Fibroblast of skin of back (primary cell): ENCODE measurements at places on chromosomes 5 and 9.

DNA sequence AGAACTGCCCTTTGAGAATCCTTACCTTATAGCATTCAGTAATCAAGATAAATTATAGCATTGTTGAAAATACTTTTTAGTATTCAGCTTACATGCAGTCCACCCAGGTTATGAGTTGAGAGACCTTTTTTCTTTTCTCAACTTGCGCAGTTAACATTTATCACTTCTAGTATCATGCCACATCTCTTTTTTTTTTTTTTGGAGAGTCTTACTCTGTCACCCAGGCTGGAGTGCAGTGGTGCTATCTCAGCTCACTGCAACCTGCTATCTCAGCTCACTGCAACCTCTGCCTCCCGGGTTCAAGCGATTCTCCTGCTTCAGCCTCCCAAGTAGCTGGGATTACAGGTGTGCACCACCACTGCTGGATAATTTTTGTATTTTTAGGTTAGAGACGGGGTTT, 29.0 kb downstream of the LRRC70 start:
- DNase-seq, result no peak

GRCh38 chr5:38455796-38456330, 100.6 kb downstream of the LIFR start:
- DNase-seq, result no peak

DNA sequence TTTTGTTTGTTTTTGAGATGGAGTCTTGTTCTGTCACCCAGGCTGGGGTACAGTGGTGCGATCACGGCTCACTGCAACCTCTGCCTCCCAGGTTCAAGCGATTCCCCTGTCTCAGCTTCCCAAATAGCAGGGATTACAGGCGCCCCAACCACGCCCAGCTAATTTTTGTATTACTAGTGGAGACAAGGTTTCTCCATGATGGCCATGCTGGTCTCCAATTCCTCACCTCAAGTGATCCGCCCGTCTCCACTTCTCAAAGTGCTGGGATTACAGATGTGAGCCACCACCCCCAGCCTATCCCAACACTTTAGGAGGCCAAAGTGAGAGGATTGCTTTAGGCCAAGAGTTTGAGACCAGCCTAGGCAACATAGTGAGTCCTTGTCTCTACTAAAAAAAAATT, 19.3 kb downstream of the SPZ1 start:
- no peak for DNase-seq

DNA sequence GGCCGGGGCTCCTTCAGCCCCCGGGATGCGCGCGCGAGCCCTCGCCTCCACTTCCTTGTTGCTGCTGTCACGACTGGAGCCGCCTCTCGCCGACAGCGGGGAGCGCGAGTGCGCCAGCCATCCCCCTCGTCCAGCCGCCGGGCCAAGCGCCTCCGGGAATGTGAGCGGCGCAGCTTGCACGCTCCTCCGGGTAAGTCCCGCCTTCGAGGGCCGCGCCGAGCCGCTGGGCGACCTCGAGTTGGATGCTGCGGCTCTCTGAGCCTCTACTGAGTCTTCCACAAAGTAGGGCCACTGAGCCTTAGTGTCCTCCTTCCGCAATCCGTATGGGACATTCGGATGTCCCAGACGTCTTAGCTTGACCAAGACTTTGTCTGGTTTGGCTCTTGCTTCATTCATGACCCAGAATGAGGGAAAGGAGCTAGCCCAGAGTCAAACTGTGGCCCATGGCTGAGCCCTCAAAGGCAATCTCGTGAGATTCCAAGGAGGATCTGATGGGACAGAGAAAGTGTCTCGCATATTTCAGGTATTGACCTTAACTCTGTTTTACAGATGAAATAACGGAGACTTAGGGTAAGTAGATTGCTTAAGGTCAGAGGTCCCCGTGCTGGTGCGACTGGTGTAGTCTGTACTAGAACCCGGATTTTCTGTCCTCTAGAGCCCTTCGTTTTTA, 586 bp downstream of the HMGXB3 start:
- DNase-seq, result peak; percentile 41

DNA sequence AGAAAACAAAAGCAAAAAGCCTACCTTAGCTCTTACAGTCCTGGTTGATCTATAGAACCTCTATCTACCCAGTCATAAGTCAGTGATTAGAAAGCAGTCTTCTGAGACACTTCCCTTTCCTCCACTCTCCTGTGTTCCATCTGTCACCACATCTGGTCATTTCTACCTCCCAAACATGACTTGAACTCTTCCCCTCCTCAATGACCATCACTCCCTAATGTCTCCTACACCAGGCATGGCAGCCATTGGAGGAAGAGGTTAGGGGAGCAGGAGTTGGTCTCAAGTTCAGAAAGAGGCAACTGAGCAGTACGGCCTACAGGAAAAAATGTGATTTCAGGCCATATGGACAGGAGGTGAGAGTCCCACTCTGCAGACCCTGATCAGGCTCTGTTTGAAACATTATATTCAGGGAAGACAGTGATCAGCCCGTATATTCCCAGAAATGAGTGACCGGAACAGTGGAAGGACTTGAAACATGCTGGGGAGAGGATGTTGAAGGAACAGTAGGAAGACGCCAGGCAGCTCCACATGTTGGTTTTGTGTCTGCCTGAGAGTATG, 12.0 kb downstream of the ABLIM3 start:
- no peak for DNase-seq

DNA sequence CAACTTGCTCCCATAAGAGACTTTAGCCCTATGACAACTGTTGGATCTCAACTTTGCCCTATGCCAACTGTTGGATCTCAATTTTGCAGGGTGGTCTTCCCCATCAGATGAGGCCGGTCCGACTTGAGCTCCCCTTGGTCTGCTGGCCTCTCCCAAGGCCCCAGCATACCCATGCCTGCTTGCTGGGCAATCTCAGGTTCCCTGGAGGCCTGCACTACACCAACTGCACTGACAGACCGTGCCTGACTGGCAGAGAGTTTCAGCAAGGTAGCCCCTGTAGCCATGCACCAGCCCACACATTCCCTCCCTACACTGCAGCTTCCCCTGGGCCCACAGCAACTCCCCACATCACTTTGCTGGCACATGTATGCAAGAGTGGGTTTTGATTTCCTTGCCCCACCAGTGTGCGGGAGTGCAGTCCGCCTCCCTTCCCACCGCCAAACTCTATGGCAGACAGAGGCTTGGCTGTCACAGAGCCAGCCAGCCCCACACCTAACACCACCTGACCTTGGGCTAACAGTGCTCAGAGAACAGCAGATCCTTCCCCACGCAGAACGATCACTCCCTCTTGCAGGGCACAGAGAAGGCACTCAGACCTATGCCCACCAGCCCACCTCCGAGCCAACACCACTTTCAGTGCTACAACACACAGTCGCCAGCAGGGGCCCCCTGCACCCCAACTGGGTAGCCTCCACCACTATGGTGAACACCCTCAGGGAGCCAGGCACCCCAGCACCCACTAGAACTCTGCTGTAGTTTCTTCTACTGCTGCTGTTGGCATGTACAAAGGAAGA, 279.9 kb upstream of the COX7C start:
- no peak for DNase-seq

DNA sequence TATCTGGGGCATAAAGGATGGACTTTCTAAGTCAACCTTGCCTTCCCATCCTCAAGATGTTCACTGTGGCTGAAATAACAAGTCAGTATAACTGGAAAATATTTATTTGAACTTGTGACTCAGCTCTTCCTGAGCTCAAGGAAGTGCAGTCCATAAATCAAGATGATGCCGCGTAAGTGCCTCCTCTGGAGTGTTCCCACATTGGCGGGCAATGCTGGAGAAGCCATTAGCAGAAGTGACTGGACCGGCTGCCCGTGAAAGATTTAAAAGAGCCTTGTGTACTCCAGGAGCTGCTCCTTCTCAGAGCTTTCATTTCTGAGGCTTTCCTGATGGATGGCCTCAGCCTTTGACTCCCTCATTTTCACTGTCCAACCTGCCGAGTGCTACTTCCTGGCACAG, 17.4 kb downstream of the TMOD1 start:
- peak; percentile 12 for DNase-seq

DNA sequence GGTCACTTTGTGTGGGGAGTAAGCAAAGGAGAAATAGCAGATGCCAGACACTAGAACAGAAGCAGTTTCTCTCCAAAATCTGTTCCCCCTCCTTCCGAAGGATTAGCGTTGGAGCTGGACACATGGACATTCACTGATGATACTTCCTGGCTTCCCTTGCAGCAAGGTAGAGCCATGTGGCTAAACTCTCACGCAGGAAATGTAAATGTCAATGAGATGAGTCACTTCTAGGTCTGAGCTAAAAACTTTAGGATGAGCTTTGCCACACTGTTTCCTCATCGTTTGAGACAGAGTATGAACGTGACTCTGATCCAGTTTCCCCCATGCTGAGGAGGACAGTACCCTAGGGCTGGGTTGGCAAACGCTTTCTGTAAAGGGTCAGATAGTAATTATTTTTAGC, 5.1 kb downstream of the BHMT2 start:
- DNase-seq, result peak; percentile 66

GRCh38 chr5:54450542-54450941, 5.0 kb upstream of the HSPB3 start:
- no peak for DNase-seq

GRCh38 chr9:6702707-6703106, 55.1 kb upstream of the KDM4C start:
- no peak for DNase-seq

DNA sequence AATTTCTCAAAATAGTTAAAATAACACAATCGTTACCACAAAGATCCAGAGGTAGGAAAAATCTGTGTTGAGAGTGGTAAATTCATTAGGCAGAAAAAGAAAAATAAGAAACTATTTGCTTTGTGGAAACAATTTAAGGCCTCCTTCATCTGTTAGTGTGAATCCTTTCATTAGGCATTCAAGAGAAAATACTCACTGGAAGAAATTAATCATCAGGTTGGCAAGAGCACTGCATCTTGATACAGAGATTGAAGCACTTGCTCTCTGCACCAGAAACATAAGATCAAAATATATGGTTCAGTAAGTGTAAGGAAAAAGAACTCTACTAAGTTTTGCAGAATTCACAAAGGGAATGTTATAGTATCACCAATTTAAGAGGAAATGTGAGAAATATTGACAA, 44.4 kb downstream of the TTC39B start:
- no peak for DNase-seq

DNA sequence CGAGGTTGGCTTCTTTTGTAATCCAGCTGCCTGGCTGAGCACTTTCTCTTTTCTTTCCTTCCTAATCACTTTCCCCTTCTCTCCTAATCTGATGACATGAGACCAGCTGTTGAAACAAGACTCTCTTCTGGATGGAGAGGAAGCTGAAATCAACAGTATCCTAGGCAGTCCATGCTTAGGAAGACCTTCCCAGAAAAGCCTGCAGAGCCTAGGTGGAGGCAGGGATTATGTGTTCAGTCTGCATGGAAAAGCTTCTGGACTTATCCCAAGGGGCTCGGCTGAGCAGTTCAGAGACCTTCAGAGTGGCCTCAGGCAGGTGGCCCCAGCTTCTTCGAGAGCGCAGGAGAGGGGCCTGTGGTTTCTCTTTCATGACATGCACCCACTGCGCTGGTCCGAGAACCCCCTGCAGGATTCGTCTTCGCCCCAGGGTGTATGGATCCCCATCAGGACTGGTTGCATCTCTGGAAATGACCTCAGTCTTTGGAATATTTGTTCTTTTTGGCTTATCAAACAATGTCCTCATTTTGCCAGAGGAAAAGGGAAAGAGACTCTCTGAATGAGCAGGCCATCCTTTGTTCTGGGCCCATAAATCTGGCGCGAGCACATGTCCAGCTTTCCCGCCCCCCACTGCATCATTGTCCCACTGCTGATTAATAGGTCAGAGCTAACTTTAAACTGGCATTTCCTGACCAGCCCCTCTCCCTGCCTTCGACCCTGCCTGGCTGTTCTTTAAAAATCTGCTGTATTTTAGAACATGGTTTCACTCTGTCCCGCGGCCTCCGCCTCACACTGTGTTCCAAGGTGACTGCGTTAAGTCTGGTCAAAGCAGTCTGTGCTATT, 177.9 kb upstream of the KLF4 start:
- DNase-seq, result no peak

DNA sequence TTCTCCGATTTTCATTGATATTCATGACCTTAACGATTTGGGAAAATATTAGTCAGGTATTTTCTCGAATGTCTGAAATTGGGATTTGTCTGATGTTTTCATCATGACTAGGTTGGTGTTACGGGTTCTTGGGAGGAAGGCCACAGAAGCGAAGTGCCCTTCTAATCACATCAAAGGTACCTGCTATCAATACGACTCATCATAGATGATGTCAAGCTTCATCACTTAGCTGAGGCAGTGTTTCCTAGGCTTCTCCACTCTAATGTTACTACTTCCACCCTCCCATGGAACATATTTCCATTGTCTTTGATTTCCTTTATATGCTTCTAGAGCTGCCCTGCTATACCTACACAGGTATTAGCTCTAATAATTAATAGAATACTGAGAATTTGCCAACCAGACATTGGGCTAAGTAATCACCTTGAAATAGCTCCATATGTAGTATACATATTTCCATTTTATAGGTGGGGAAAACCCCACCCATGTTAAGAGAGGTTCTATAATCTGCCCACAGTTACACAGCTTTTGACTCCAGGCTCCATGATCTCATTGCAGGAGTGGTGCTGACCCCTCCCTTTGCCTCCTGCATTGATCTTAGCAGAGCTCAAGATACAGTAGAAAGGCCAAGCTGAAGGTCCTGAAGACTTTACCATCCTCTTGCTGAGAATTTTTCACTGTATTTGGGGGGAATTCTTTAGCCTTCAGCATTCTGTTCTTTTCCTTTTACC, 238.6 kb upstream of the ADAMTSL1 start:
- no peak for DNase-seq

DNA sequence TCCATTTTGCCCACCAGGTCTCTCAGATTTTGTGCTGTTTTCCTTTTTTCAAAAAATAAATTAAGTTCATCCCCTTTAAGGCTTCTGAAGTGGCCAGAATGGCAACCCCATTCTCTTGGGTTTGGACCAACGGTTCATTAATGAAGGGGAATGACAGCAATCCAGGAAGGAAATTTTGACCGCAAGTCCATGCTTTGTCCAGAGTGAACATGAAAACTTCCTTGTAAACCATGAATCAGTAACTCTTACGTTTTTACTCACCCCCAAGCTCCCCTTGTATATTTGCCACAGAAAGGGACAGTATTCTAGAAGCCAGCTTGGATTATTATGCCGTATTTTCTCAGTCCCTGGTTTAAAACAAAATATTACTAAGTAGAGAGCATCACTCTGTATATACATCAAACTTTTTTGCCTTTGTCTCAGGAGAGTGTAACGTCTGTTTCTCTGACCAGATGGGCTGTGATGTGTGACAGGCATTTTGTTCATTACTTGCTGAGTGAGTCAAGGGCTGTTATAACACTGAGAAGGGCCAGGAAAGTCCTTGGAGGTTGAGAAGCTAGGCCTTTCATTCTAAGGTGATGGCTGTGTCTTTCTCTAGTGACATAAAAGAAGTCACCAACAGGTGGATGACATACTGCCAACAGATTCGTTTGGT, 148.2 kb downstream of the SMARCA2 start:
- DNase-seq, result no peak

GRCh38 chr5:159209438-159210209, at the start of gene RNF145:
Gene RNF145 (minus strand): TSS chr5:159209553. CDS start chr5:159203617, 5,936 bp downstream.
- DNase-seq, result peak; percentile 76

DNA sequence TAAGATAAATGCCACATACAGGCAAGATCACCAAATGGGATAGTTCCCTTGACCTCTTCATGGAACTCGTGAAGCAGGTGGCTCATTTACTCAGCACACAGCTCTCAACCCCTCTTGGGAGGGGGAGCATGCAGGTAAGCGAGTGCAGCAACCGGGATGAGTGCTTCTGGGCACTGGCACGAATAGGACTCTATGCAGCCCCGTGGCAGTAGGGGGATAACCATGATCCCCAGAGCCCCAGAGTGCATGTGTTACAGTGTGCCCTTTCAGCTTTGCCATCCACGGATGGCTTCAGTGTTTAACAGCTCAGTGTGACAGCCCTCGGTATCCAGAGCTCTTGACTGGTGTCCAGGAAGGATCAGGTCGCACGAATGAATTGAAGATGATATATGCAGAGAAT, 1187.1 kb downstream of the CDH9 start:
- DNase-seq, result no peak
